ENCODE measurements at places on chromosomes 7 and 10.

GRCh38 chr10:110211465-110211843 lies 4.0 kb downstream of the MXI1 start:
- no peak for DNase-seq

GRCh38 chr7:108296911-108297310 lies 159.3 kb downstream of the NRCAM start:
- DNase-seq: no peak

GRCh38 chr10:14875941-14876340 lies 2.7 kb upstream of the SUV39H2 start:
- no peak for DNase-seq

DNA sequence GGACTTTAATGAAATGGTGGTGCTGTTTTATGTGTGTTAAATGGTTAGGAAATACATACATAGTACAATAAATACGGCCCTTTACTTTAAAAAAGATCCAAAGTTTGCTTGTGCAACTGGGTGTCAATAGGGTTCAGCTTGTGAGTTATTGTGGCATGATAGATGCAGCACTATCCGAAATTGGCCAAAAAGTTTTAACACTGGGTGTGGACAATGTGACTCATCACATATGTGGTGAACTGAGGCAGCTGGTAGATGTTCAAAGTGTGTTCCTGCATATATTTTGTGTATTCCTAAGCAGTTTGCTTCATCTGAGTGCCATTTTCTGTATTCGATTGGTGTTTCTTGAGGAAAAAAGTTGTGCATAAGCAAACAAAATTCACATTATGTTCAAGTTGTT lies 473.1 kb downstream of the KIF20B start:
- no peak for DNase-seq

GRCh38 chr10:7279303-7279702 lies 131.5 kb downstream of the SFMBT2 start:
- no peak for DNase-seq

DNA sequence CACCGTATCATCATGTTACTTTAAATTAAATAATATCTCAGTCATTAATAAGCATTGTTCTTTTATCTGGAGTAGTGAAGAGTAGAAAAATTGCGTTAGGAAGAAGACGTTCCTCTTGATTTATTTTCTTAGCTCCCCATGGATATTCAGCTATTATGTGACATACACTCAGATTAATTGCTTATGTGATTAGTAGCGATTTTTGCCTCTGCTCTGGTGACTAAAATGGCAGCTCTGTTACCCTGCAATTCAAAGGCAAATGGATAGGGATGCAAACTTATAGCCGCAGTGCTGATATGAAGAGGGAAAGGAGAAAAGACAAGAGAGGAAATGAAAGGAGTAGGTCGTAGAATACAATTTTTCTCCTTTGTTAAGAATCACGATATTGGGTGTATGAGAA lies 188.4 kb upstream of the MALRD1 start:
- DNase-seq: no peak

GRCh38 chr10:13939391-13939790 lies 352.6 kb downstream of the PRPF18 start:
- DNase-seq: no peak

DNA sequence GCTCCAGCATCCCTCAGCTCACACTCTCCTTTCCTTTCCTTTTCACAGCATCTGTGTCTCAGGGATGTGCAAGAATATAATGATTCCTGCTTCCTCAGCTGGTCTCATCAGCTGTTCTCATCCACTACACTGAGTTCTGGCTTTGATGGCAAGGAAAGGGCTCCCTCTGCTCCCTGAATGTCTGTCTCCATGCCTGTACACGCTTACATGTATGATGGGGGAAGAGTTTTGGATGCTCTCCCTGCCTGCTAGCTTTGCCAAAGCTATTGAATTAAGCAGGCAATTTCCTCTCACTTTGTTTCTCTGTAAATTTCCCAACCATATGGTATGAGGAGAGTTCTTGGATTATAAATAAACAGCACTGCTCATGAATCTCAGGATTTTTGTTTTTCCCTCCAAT lies 254.5 kb downstream of the SORCS3 start:
- no peak for DNase-seq

DNA sequence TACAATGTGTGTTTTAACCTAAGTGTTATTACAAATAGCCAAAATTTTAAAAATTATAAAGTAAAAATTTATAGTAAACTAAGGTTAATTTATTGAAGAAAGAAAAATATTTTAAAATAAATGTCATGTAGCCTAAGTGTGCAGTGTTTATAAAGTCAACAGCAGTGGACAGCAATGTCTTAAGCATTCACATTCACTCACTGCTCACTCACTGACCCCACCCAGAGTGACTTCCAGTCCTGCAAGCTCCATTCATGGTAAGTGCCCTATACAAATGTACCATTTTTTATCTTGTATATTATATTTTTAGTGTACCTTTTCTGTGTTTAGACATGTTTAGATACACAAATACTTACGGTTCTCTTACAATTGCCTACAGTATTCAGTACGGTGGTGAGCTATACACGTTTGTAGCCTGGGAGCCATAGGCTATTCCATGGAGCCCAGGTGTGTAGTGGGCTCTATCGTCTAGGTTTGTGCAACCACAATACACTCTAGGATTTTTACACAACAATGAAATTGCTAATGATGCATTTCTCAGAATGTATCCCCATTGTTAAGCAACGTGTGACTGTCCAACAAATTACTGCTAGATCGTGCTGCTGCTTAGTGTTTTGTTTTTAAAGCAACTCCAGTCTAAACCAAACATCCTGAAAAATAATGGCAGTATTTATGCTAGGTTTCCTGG lies 108.9 kb upstream of the NAMPT start:
- no peak for DNase-seq

DNA sequence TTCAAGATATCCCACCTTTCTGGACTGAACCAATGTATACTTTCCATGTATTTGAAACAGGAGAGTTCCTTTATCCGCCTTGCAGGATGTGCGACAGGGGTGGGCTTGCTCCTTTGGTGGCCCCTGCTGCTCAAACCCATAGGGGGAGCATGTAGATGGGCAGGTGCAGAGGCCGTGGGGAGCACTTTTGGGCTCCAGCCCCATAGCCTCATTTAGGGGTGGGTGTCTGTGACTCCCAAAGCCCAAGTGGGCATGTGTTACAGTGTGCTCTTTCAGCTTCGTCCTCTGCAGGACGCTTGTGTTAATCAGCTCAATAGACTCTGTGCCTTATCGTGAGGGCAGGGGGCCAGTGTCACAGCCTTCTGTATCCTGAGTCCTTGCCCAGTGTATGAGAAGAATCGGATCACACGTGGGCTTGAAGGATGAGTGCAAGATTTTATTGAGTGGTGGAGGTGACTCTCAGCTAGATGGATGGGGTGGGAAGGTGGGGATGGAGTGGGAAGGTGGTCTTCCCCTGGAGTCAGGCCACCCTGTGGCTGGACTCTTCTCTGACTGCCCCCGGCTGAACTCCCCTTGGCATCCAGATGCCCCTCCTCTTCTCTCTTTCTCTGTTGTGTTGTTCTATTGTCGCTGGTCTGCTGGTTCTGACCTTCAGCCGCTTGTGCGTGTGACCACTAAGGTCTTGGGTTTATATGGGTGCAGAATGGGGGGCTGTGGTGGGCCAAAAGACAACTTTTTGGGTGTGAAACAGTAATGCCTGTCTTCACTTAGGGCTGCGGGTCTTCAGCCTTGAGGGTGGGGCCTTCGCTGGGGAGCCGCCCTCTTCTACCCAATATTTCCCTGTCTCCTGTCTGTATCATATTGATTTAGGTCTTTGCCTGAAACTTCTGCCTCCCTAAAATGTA lies 262.2 kb downstream of the GLRX3 start:
- DNase-seq: no peak
